ENCODE measurements at places on chromosomes 13 and 19. TPM values are rescaled to one million over a fixed set of nuclear protein-coding genes. Genes with fewer than 3 reads are reported as not detected.

The GRK1 gene
- total RNA-seq: 0.04 TPM

The APOC4 gene
- not detected for total RNA-seq

The GSX1 gene
- not detected for total RNA-seq

The UPK1A gene
- 0.79 TPM for total RNA-seq

The ZNF571 gene
- total RNA-seq: 1.6 TPM

The KCNC3 gene
- 1.4 TPM for total RNA-seq

The ATP4B gene
- total RNA-seq: not detected

The PPM1N gene
- 8.1 TPM for total RNA-seq

The ZNF554 gene
- 1.0 TPM for total RNA-seq

The SIGLEC12 gene
- not detected for total RNA-seq

The VASP gene
- total RNA-seq: 230 TPM

The CD22 gene
- 1.4 TPM for total RNA-seq

The OLFM2 gene
- total RNA-seq: 11.2 TPM

The DHDH gene
- 1.2 TPM for total RNA-seq
